ENCODE measurements at places on chromosomes 1 and 21.
A peak's percentile ranks its signal among the peaks of the same experiment; 100 is the strongest.

GRCh38 chr1:93661829-93662474 lies 19.7 kb downstream of the BCAR3 start:
- DNase-seq, result no peak

DNA sequence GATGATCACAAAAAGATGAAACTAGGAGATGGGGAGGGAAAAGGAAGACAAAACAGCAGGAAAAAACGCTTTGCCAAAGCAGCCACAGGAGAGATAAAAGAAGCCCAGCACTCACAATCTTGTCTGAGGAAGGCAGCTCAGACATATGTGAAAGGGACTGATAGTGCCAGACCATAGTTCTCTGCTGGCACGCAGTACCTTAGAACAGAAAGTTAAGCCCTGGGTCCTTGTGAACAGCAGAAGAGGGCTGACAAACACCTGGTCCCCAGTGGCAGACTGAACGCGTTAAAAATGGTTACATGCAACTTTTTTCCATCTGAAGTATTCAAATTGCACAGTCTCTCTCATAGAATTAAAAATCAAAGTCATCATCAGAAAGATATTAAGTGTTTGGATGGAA lies 433.2 kb upstream of the ADAMTS5 start:
- no peak for DNase-seq

DNA sequence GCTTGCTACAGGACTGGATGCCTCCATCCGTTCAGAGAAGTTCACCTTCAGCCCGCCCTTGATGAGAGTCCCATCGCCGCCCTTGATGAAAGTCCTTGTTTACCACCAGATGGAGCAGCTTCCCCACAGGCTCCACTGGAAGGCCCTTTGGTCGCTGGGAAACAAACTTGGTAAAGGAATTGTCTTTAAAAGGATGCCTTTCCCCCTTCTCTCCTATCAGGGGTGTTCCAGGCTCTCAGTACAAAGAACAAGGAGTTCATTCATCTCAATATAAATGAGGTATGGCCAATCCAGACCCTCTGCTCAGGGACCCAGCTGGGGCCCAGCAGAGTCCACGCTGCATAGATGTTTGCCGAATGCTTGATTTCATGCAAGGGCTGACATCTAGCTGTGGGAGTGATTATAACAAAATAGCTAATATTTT lies 50.8 kb downstream of the CAPN9 start:
- peak; percentile 56 for DNase-seq

DNA sequence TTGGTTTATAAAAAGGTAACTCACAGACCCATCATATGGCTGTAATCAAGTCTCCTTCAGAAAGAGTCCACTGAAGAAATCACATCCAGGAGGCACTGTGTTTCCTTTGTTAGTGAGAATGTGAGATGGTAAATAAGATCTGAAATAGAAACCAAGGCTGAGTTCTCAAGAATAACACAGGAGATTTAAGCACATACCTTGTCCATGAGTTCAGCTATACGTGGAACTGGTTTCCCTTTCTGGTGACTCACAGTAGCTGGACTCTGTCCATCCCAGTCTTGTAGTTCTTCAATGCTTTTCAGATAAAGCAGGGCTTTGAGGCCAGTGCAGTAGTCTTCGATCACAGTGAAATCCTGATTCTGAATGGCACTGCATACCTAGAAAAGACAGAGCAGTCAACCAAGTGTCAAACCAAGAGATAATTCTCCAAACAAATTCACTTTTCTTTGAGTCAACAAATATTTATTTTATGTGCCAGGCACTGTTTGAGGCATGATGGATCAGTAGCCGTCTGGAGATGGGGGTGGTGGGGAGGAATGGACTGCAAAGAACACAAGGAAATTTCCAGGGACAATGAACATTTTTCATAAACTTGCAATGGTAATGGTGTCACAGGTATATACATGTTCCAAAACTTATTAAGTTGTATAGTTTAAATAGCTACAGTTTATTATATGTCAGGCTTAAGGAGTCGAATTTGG lies 471.4 kb downstream of the PTBP2 start:
- DNase-seq, result no peak

DNA sequence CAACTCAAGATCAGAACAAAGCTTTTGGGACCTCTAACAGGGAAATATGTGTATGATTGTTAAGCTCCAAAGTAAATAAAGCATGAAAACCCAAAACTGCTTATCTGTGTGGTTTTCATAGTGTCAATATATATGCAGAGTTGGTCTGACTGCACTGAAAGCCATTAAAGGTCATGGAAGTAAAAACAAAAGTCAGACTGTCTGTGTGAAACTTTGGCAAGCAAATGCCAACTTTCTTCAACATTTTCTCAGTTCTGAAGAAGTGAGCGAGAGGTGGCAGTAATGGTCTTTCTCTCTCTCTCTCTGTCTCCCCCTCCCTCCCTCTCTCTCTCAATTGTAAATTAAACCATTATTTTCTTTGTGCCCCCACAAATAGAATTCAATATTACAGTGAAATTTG lies 100.1 kb upstream of the S1PR1 start:
- DNase-seq, result no peak

DNA sequence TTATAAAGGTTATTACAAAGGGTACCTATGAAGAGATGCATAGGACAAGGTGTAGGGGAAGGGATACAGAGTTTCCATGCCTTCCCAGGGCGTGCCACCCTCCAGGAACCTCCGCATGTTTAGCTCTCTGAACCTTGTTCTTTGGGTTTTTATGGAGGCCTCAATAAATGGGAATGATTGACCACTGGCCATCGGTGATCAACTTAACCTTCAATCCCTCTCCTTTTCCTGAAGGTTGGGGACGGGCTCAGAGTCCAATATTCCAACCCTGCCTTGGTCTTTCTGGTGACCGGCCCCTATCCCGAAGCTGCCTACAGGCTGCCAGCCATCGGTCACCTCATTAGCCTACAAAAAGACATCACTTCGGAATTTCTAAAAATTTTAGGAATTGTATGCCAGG lies 11.7 kb downstream of the CD244 start:
- no peak for DNase-seq

GRCh38 chr1:205013683-205014367 lies 29.2 kb upstream of the CNTN2 start:
- peak; percentile 72 for DNase-seq

DNA sequence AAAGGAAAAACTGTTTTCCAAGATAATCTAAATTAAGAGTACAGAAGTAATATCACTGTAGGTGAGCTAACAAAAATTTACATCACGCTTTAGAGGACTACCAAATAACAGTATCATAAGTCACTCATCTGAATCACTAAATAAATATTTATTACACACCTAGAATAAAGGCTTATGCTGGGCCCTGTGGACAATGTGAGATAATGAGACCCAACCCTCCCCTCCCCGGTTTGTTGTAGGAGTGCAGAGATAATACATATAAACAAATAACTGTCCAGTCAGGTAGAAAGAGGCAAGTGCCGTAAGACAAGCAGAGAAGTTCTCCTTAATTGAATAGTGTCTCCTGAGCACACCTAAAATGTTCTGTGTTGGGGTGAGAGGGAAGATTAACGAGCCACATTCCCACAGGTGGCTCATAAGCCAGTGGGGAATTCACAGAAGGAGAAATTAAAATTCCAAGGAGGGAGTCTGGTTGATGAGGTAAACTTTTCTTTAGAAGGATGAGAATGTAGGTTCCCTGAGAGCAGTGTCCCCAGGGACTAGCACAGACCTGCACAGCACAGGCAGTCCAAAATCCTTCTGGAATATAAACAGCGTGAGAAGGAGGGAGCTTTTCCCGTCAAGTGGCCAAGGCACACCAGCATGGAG lies 241.4 kb downstream of the NFIA start:
- no peak for DNase-seq

- DNase-seq, result no peak
These were observed 107.9 kb downstream of the LMO4 start for GRCh38 chr1:87436534-87436933.

DNA sequence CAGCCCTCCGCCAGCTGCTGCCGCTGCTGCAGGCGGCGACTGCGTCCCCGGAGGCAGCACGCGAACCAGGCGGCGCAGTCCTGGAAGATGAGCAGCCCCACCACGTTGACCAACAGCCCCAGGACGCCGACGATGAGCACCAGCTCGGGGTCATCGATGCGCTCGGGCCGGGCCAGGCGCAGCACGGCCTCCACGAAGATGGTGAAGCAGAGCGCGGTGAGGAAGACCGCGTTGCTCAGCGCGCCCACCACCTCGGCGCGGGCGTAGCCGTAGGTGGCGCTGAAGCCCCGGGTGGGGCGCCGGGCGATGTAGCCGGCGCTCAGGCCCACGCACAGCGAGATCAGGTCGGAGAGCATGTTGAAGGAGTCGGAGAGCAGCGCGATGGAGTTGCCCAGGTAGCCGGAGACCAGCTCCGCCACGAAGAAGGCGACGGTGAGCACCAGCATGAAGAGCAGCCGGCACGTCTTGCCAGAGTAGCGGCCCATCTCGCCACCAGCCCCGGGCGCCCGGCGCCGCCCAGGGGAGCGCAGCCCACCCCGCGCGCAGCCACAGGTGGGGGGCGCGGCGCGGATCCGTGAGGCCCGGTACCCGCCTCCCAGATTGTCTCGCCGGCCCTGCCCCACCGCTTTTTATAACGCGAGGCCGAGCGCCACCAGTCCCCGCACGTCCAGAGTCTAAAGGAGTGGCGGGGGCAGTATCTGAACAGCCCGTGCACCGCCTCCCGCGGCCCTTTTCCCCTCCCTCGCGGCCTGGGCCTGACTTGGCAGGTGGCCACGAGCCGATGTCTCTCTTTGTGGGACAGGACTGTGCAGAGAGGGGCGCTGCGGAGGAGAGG lies at the start of gene SLC30A10:
SLC30A10 (minus strand) TSS at position 602 of the 835 bp plus-strand sequence; CDS start at position 485, 117 bp downstream.
- DNase-seq, result peak; percentile 95

DNA sequence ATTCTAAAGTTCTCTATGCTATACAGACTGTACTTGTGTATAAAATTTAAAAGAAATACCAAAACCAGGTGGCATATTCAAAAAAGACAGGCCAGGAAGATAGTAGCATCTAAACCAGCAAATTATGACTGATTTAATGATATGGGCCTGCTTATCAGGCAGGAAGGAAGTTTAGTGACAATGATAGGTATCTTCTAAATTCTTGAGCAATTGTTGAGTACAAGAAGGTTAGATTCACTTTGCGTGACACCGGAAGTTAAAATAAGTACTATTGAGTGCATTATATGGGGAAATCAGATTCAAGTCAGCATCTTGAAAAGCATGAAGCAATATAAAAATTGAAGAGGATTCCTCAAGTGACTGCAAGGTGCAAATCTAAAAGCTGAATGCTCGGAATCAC lies 186.8 kb upstream of the RGS18 start:
- DNase-seq, result no peak

DNA sequence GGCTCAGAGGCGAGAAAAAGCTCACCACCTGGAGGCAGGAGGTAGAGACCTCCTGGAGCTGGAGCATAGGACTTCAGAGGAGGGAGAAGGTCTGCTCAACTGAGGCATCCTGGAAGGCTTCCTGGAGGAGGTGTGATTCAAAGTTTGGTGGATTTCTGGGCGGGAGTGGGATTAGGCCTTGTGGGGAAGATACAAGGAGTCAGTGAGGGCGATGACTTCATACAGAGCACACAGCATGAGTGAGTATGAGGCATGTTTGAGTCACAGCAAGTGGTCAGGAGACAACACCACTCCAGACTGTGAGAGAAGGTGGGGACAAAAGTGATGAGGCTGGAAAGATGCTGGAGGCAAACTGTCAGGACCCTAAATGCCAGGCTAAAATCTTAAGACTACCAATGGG lies 77.6 kb downstream of the MATN1 start:
- no peak for DNase-seq

DNA sequence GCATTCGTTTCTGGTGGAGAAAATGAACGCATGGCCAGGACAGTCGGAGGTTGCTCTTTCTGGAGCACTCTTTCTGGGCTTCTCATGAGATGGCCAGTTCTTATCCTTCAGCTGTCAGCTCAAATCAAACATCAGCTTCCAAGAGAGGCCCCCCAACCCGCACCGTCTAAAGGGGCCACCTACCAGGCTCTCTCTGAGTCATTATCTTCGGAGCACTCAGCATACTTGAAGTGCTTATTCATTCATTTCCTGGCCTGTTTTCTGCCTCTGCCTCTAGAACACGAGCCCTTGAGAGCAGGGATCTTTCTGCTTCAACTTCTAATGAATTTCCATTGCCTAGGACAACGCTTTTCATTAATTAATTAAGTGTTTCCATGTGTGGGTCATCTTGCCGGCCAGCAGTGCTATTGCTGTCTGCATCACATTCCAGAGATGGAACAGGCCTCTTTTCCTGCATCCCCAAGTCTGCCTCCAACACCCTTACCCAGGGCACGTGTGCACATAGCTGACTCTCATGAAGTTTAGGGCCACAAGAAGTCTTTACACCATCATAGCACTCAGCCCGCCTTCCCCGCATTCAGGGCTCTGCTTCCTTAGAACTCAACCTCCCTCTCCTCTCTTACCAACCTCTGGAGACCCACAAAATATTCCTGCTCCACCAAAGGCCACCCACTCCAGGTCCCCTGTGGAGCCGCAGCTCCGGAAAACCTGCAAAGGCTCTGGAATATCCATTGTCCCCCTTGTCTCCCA lies 52.1 kb upstream of the LAPTM5 start:
- DNase-seq, result no peak

All from left lobe of liver (tissue), 2 donors.